WERI-Rb-1 (cell line): ENCODE measurements at places on chromosomes 6 and 20.

- no peak for DNase-seq
These were observed 233.5 kb downstream of the DHX35 start for GRCh38 chr20:39195582-39196021.

DNA sequence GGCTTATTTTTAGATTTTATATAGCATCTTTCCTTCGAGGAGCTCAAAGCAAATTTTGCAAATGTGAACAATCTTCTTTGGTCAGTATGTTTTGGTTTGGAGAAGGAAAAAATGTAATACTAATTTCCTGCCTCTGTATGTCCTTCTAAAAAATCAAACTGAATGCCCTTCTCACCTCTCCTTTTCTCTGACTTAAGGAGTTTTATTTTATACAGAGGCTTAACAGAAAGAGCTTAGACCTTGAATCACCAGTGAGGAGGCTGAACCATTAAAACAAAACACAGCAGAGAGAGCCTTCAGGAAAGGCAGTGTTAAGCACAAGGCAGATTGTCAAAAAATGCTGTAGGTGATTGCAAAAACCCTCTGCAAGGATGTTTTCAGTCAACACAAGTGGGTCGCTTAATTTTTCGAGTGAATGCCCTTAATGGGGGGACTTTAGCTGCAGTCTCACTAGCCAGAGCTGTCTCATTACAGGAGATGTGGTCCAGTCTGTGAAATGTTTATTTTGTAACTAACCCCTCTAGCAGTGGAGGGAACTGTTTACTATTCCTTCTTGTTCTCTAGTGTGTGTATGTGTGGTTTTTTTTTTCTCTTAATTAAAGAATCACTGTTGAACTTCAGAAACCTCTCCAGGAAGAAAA, 481.3 kb upstream of the CITED2 start:
- no peak for DNase-seq

- DNase-seq, result no peak
These were observed 110.1 kb downstream of the KIF13A start for GRCh38 chr6:17877196-17877894.

DNA sequence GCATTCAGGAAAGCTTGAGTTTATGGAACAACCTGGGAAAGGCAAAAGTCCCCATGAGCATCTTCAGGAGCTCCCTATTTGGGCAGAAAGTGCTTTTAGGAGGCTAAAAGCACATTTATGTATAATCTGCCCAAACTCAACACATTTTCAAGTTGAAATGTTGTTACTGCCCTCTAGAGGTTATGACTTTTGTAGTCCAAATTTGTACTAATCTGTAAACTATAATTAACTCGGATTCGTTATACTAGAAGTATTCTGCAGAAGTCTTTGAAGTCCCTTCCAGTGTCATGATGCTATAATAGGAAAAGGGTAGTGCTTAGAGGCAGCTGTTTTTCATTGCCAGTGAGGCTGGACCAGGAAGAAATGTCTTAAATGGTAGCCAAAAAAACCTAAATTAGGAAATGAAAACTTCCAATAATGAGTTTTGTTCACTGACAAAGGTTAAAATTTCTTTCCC, 44.8 kb upstream of the EMILIN3 start:
- no peak for DNase-seq

DNA sequence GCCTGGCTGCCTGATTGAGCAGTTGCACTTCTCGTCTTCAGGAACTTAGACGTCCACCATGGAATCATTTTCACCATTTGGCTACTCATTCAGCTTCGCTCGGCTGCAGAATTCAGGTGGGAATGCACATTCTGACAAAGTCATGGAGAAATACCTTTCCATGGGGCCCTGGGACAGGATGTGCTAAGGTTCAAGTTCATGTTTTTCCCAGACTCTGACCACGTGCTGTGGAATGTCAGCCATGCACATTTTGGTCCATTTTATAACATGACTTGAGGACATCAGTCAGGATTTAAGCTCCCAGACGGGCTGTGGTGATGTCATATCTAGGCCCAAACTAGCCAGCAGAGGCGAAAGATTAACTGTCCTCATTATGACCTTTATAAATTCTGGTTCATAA, 205.3 kb downstream of the TBXT start:
- no peak for DNase-seq

DNA sequence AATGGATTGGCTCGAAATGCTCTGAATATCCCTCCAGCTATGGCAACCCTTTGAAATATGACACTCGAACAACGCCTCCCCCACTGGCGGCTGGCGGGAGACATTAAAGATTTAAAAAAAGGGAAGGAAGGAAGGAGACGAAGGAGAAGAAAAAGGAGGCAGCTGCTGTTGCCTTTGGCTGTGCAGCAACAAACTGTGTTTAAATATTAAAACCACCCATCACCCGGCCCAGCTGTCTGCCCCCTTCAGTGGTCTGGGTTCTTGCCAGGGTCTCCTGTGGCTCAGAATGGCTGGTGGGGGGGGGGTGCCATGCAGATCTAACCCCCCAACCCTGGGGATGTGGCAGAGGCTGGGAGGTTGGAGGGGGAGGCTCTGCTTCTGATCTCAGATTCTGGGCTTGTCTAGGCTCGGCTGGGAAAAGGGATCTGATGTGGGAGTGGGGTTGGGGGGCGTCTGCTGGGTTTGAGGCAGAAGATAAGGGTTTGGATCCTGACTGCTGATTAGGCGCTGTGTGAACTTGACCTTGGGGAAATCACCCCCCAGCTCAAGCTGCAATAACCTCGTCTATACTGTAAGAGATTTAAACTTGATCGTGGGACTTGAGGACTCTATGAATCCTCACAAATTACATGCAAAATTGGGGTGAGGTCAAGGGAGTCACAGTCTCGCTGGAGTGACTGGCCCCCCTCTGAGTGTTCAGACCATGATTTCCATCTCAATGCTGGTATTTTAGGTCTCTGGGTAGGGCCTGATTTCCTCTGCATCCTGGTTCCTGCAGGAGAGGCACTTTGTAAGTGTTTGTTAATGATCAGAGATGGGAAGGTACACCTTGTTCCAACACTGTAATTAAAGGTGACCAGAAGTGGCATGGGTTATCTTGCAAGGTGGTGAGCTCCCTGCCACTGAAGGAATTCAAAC, 40.3 kb upstream of the BLCAP start:
- DNase-seq, result peak; percentile 30

DNA sequence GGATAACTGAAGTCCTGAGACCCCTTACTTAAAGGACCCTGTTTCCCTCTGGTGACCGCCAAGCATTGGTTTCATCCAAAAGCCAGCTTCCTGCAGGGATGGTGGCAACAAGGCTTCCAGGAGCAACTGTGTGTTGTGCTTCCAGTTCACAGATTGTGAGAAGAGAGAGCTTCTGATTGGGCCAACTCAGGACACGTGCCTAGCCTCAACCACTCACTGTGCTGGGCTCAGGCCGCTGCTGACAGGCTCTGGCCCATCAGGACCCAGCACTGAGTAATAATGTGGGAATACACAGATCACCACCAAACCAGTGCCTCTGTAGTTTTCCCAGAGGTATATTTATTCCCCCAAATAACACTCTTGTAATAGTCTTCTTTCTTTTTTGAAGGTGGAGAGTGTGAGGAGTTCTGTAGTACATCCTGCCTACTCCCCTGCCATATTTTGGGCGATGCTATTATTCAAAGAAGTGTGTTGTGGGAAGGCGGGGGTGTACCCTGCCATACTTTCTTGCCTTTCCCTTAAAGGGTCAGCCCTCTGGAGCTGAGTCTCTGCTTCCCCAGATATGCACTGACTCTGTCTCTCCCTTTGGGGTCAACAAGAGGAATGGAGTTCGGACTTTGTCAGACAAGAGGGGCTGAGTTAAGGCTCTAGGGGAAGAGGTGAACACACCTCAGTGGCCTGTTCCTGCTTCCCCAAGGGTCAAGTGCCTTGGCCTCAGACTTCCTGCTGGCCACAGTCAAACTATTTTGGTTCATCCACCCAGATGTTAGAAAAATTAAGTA, 23.2 kb downstream of the PPP1R16B start:
- DNase-seq, result no peak

DNA sequence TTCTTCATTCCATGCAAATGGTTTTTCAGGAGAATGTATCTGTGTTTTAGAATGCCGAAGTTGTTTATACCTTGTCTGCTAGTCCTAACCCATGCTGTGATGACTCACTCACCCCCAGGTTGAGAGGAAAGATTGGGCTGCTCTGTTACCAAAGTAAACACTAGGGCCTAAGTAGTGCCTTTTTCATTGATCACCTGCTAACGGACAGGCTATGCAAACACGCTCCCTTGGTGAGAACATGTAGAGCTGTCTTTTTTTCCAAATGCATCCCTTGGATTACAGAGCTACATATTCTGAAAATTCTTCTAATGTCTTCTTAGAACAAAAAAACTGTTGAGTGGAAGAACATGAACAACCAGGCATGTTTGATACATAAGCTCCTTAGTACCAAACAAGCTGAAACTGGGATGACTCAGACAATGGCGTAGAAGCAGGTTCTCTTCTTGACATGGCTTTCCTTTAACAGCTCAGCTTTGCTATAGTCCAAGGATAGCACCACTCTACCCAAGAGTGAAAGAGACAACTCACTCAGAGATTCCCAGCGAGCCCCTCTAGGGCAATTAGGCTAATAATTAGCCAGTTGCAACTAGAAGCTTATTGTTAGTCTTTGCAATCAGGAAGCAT, 20.5 kb downstream of the PERP start:
- no peak for DNase-seq

DNA sequence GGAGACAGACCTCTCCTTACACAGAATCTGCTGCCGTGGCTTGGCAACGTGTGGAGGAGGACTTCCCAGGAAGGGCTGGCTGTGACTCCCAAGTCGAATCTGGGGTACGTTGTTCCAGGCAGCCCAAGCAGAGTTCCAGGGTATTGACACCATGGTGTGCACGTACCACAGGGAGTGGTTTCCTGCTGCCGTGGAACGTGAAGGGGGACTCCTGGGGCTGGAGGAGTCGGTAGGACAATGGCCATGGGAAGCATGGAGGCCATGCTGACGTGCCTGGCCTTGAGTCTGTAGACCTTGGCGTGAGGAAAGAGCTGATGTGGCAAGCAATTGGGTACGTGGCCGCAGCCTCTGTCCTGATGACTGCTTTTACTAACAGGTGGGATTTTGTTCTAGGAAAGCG, 119.3 kb downstream of the TULP4 start:
- DNase-seq, result no peak

- DNase-seq, result no peak
These were observed 136.7 kb upstream of the CARMIL1 start for GRCh38 chr6:25142506-25142905.

- no peak for DNase-seq
These were observed 69.9 kb downstream of the ZBTB2 start for GRCh38 chr6:151321438-151321837.

GRCh38 chr20:63315731-63316491, 22.9 kb downstream of the COL20A1 start:
- DNase-seq, result no peak

GRCh38 chr6:105804000-105804399, 282.1 kb upstream of the PRDM1 start:
- DNase-seq, result no peak

GRCh38 chr6:12944001-12944400, 227.4 kb downstream of the PHACTR1 start:
- peak; percentile 49 for DNase-seq

- no peak for DNase-seq
These were observed 160.8 kb downstream of the C6orf58 start for GRCh38 chr6:127737768-127738167.

DNA sequence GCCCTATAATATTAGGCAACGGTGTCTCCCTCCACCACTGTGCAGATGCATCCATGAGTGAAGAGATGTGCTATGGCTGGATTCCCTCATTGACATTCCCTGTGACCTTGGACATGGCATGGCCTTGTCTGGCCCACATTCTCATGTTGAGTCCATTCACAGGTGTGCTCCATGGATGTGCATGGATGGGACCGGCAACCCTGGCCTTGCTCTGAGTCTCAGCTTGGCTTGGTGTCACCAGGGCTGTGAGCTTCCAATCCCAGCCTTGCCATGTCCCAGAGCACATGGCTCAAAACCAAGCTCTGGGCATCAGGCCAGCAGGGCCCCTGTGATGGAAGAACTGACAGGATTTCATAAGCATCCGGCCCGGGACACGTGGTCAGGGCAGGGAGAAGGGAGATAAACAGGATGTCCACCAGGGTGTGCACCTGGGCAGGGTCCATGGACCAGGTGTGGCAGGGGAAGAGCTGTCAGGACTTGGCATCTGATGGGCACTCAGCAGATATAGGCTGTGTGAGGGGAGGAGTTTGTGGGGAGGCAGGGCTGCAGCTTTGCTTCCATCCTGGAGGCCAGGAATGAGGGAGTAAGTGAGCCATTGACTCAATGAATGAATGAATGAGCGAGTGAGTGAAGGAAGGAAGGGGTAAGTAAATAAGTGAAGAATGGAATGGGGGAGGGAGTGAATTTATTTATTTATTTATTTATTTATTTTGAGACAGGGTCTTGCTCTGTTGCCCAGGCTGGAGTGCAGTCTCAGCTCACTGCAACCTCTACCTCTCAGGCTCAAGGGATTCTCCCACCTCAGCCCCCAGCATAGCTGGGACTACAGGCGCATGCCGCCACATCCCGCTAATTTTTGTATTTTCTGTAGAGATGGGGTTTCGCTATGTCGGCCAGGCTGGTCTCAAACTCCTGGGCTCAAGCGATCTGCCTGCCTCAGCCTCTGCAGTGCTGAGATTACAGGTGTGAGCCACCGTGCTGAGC, 15.7 kb downstream of the NRSN2 start:
- peak; percentile 62 for DNase-seq

- no peak for DNase-seq
These were observed 8.9 kb downstream of the NFKBIL1 start for GRCh38 chr6:31556307-31556706.

- DNase-seq, result no peak
These were observed 18.3 kb downstream of the NTSR1 start for GRCh38 chr20:62726716-62727583.

DNA sequence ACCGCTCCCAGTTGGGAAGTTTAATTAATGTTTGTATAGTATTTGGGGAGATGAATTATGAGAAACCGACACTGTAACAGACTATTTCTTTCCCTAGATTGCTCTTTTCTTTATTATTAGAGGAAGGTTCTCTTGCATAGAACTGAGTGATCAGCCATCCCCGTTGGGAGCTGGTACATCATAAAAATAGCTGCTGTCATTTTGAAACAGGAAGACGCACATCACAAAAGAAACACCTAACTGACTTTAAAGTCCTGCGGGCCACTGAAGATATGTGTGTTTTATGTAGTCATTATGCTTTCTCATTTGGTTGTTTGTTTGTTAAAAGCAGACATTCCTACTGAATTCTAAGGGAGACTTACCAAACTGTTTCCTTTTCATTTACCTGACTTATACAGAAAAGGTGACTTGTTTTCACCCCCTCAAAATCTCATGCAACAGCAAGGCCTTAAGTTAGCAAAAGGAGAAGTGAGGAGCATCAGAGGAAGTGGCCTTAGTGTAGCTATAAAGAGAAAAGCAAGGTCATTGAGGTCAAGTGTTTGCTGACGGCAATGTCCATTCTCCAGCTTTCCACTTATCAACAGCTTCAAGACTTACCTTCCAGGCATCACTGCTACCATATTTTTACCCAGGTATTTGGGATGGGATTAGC, 91.0 kb downstream of the PKHD1 start:
- no peak for DNase-seq

DNA sequence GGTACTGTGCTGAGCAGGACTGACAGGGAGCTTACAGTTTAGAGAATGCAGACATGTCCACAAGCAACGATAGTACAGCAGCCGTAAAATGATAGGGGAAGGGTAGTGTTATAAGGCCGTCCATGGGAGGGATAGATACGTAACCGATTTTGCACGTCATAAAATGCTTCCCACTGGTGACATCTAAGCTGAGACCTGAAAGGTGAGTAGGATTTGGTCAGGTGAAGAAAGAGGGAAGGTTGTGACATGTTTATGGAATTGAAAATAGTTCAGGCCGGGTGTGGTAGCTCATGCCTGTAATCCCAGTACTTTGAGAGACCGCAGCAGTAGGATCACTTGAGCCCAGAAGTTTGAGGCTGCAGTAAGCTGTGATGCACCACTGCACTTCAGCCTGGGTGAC, 25.6 kb downstream of the SNX9 start:
- DNase-seq, result peak; percentile 56

GRCh38 chr6:151624481-151624880, 130.7 kb downstream of the CCDC170 start:
- no peak for DNase-seq
